ENCODE measurements at places on chromosomes 6 and 20.

GRCh38 chr6:46015119-46015968, at the start of gene CLIC5:
Gene CLIC5, minus strand, starts transcription at chr6:46015860. Its CDS starts 318 bp downstream, at chr6:46015542.
- DNase-seq: peak; percentile 56

GRCh38 chr6:144314003-144314485, 28.9 kb downstream of the UTRN start:
- DNase-seq: no peak

DNA sequence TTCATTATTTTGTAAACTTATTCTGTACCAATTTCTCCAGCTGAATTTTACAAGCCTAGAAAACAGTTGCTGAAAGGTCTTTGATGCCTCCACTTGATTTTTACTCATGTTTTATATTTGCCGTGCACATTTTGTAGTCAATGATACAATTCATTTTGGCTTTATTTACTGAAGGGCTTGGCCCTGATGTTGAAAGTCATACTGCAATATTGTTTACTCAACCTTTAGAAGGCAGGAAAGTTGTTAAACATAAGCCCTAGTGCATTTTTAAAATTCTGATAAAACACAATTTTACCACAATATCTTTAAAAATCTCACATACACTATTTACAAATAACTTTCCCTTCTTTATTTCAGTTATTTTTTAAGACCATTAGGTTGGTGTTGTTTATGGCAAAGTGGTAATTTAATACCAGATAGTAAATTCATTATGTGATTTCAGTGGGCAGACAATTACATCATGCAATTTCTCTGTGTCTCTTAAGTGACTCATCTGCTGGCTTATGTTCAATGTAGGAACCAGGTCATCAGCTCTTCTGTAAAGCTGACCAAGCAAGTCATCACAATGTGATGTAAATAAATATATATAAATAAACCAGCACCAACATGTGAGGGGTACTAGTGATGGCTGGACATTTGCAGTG, 121.1 kb upstream of the SLC35B3 start:
- no peak for DNase-seq

DNA sequence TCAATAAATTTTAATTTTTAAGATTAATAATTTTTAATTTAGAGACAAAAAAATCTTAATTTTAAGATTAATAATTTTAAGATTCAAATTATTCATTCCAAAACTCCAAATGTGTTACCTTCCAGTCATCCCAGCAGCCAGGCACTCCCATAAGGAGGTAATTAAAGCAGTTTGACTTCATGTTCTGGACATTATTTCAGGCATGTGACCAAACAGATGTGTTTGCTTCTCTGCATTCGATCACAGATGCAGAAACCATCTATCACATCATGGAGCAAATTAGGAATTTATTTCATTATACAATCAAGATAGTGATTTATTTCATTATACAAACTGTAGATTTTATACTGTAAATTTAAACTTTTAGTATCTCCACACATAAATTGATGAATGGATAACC, 150.3 kb downstream of the AKAP7 start:
- DNase-seq: no peak

GRCh38 chr6:52546678-52547077, 30.2 kb downstream of the TRAM2 start:
- no peak for DNase-seq

DNA sequence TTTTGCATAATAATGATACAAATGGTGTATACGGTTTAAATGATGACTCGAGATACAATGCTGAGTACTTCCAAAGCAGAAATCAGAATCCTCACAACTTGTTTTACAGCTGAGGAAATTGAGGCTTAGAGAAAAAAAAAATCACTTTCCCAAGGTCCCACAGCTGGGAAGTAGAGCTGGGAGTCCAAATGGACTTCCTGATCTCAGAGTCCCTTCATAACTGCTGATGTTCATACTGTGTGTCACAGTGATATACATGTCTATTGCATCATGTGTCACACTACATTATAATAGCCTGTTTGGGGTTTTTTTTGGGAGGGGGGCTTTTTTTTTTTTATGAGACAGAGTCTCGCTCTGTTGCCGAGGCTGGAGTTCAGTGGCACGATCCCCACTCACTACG, 8.5 kb downstream of the HM13 start:
- no peak for DNase-seq

- no peak for DNase-seq
Observed at GRCh38 chr6:140921366-140922226, 1211.1 kb upstream of the GJE1 start.

- DNase-seq: no peak
Observed at GRCh38 chr20:12014736-12015135, 97.0 kb downstream of the BTBD3 start.

DNA sequence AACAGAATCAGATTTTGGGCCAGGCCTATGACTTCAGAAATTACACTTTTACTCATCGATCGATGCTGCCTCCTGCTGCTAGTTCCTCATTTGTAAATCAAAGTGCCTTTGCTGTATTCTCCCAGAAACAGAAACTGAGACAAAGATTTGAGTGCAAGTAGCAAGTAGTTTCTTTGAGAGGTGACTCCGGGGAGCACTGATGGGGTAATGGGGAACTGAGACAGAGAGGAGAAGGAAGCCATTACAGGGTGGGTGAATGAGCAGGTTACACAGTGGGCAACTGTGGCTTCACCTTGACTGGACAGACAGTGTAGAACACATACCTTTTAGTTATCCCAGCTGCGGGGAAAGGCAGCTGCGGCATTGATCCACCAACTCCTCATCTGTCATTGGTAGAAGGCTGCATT, 9.7 kb upstream of the CD40 start:
- DNase-seq: no peak

- DNase-seq: no peak
Observed at GRCh38 chr20:57663241-57663640, 43.0 kb upstream of the ZBP1 start.

- no peak for DNase-seq
Observed at GRCh38 chr6:148518511-148519156, 176.0 kb downstream of the SASH1 start.

- DNase-seq: no peak
Observed at GRCh38 chr20:48794360-48794759, 33.4 kb downstream of the PREX1 start.

GRCh38 chr6:125714441-125715090, 34.9 kb upstream of the HEY2 start:
- no peak for DNase-seq

GRCh38 chr20:18567739-18568091, 483 bp downstream of the SMIM26 start:
- no peak for DNase-seq

GRCh38 chr6:53728570-53729194, 63.1 kb upstream of the KLHL31 start:
- DNase-seq: peak; percentile 66

DNA sequence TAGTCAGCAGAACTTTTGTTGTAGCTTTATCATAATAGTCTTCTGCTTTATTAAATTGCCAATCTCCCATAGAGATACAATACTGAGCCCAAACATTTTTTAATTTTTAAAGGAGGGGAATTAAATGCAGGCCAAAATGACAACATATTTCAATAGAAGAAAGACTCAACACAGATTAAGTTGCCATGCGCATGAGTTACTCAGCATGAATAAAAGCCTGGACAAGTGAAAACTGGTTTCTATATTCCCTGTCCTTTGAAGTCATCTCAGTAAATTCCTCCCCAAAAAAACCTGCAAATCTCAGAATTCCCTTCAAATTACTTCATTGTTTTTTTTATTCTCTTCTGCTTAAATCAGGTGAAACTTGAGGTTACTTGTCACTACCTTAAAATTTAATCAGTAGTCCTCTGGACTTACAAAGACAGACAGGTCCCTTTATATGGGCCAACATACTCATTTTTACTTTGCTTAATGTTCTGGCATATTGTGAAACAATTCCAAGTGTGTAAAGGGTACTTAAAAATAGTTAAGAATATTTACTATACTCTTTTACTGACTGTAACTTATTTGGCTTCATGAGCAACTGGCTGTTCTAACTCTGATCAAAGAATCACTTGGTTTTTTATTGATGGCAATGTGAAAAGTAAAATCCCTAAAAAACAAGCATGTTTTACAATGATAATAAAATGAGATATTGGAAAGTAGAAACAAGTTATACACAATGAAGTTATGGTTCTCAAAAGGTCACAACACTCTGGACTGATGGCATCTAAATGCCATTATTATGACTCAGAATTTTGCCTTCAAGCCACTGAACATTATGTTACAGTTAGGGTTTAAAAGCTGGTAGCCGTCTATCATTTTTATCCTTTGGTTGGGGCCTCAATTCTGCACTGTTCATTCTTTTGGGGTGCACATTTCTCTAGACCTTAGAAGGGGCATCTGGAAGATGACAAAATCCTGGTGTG, 49.9 kb upstream of the COL21A1 start:
- no peak for DNase-seq

- DNase-seq: no peak
Observed at GRCh38 chr20:25050082-25050481, 7.9 kb downstream of the ACSS1 start.

DNA sequence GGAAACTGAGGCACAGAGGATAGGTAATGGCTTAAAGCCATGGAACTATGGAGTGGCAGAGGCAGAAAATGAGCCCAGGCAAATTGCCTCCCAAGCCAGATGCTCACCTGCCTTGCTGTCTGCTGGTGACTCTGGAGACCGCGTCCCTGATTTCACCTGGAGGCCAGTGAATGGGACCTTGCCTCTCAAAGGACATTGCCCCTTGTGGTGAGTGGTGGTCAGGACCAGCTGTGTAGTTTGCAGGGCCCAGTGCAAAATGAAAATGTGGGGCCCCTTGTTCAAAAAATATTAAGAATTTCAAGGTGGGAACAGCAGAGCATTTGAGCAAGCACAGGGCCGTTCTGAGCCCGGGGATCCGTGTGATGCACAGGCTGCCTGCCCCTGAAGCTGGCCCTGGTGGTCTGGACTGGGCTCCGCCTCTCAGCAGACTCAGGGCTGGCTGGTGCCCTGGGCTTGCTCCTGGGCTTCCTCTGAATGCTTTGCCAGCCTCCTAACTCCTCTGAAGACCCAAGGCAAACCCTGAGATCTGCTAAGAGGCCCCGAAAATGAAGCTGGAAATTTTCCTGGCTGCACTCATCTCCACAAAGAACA, 19.8 kb upstream of the KCNG1 start:
- DNase-seq: no peak

GRCh38 chr6:163637524-163637923, 223.0 kb downstream of the QKI start:
- no peak for DNase-seq

DNA sequence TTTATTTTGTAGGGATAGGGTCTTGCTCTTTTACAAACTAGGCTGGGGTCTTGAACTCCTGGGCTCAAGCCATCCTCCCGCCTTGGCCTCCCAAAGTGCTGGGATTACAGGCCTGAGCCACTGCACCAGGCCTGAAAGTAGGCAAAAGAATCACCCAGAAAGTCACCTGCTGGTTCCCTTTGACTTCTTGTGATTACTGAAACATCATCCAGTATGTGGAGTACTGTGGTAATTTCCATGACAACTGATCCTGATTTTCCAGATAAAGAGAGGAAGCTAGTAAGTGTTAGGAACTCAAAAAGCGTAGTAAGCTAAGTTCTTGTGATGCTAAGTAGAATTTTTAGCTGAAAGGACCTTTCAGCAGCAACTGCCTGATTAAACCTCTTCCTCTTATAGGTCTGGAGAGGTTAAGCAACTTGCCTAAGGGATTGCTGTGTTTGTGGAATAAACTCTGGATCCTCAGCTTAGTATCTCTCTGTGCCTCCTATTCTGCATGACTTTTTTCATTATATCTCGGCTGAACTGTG, 16.8 kb downstream of the RALY start:
- no peak for DNase-seq

- DNase-seq: no peak
Observed at GRCh38 chr6:128432394-128432793, 88.0 kb downstream of the PTPRK start.

DNA sequence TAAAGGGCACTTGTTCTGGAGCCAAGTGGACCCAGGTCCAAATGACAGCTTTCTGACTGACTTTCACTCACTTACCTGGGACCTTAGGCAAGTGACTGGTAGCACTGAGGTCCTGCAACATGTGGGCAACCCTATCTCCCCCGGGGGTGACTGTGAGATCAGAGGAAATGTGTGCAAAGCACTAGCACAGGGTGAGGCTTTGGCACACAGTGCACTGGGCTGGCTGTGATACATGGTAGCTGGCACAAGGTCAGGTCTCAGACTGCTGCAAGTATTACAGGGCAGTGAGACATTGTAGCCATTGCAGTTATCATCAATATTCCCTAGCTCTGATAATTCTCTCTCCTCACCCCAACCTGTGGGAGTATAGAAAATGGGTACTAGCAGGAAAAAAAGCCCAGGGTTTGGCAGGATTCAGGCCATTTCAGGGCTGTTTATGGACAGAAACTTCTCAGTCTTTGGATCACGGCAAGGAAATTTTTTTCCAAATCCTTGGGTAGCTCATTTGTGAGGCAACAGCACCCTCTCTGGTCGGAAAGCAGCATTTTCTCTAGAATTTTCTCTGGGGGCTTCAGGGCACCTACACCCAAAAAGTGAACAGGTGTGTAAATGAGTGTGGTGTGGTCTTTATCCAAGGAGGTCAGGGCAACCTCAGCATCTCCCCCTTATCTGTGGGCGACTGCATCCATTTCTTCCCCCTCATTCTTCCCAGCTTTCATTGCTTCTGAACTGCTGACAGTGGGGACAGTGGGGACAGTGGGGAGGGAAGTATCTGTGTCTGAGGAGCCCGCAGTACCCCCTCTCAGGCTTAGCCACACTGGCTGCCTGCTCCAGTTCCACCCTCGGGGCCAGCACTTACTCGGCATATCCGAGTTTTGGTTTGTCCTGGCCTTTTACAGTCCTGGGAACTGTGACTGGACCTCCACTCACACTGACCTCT, 148.7 kb upstream of the PHACTR3 start:
- no peak for DNase-seq

DNA sequence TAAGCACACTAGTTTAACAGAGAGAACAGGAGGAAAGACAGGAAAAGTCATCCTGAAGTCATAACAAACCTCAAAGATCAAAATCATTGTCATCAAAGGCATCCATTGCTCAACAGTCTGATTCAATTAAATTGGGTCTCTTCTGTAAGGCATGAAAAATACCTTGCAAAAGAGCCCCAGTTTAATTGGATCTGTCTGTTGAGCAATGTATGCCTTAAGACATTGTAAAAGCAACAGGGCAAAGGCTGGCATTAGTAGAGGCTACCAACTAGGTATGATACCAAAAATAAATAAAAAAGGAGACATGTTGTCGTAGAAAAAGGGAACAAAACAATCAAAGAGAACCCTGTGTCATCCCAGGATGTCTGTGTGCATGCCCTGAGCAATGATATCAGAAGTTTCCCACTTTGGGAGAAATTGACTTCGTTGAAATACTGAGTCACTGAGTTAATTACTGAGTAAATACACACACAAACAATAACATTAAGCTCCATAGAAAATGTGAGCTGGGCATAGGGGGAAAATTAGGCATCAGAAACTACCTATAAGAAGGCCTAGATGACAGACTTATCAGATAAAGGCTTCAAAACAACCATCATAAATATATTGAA, 1013.8 kb upstream of the CITED2 start:
- DNase-seq: no peak

- DNase-seq: no peak
Observed at GRCh38 chr20:37518606-37519507, 2.2 kb upstream of the NNAT start.

GRCh38 chr6:23282252-23283021, 713.1 kb downstream of the HDGFL1 start:
- no peak for DNase-seq

Data from stimulated activated CD8-positive, alpha-beta memory T cell treated with anti-CD3 and anti-CD28 coated beads, Interleukin-4, amount 100 ng/mL, for 48 hours (primary cell).